Spleen (tissue), 13 donors: ENCODE measurements at places on chromosomes 3 and 15. TPM values are rescaled to one million over a fixed set of nuclear protein-coding genes. Genes with fewer than 3 reads are reported as not detected.

DNA sequence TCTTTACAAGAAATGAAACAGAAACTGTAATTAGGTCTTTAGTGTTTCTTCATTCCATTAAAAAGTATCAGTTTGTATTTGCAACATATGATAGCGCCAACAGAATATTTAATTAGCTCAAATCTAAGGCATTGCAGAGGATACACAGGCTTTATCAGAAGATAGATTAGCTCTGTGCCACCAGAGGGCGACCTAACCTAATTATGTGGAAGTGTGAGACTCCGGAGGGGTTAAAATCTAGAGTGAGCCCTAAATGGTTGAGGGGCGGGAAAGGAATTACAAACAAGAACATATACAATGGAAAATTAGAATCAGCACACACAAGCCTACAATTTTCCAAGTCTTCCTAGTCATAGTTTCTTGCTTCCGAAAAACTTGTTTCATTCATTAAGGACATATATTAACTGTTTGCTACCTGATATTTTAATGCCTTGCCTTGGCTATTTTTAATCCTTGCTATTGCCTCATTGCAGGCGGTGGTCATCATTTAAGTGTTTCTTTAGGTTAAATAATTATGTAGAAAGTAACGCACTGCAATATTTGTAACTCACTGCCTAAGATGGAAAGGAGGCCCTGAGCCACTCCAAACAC lies 18.0 kb upstream of the RYR3 start:
- no peak overlapping the region for H3K27ac ChIP-seq
- no peak for DNase-seq
- H3K36me3 ChIP-seq: no peaks in the 10 kb centered on the region
- no peaks in the 10 kb centered on the region for H3K27me3 ChIP-seq
- H3K4me1 ChIP-seq: no peaks in the 10 kb centered on the region
- H3K4me3 ChIP-seq: no peak overlapping the region

DNA sequence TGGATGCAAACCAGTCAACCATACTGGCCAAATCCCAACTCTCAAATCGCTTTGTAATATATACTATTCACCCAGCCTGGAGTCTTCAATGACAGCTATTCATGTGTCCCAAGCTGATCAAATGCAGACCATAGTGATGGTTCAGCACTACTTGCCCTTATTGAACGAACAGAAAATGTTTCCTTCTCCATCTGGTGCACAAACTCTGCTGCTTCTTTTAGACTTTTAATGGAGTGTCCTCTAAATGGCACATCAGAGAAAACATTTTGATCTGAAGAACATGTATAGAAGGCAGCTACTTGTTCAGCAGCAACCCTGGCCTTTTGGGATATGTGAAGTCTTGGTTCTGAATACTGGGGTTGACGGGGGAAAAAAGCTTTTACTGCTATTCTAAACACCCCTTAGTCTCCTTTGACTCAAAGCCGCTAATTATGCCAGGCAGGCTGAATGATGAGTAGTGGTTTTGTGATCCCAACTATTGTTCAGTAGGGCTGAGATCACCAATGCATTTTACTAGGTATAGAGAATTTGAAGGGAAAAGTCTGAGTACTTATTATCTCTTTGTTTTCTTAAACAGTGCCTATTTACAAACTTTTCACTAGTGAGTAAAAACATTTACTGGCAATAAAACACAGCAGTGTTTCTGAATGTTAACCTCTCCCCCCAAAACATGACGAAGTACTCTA lies 781.2 kb downstream of the ROBO1 start:
- no peak for DNase-seq
- H3K4me3 ChIP-seq: no peak overlapping the region
- no peak overlapping the region for H3K27ac ChIP-seq

DNA sequence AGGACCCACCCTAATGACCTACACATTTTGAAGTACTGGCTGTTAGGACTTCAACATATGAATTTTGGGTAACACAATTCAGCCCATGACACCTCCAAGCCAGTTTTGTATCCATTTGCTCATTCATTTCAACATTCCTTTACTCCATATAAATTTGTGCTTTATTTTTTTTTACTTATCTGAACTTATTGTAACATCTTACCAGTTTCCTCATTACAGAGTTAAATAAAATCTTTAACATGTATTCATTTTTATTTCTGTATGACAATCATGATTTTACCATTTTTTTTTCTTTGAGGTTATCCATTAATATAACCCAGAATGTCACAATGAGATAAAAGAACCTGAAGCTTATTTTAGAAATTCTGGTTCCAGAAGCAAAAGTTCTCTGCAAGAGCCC lies 48.0 kb upstream of the ATP1B3 start:
- H3K27me3 ChIP-seq: no peaks in the 10 kb centered on the region
- H3K4me1 ChIP-seq: no peaks in the 10 kb centered on the region
- H3K27ac ChIP-seq: no peak overlapping the region
- no peaks in the 10 kb centered on the region for H3K36me3 ChIP-seq

DNA sequence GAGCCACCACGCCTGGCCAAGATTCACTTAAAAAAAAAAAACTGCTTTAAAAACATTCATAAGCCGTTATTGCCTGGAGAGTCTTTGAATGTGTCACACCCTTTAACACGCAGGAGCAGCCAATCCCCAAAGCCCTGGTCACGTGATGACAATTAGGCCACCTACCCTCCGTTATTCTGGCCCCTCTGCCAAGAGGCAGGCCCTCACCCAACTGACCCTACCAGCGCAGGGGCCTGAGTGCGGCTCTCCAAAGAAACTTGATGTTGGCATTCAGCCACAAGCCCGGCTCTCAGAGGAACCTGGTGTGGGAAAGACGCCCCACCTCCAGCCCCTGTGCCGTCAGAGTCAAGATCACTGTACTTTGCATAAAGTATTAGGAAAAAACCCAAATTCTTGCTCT lies 11.6 kb upstream of the MUC4 start:
- no peaks in the 10 kb centered on the region for H3K27me3 ChIP-seq
- H3K4me3 ChIP-seq: no peak overlapping the region
- H3K4me1 ChIP-seq: no peaks in the 10 kb centered on the region
- DNase-seq: no peak
- no peaks in the 10 kb centered on the region for H3K36me3 ChIP-seq

DNA sequence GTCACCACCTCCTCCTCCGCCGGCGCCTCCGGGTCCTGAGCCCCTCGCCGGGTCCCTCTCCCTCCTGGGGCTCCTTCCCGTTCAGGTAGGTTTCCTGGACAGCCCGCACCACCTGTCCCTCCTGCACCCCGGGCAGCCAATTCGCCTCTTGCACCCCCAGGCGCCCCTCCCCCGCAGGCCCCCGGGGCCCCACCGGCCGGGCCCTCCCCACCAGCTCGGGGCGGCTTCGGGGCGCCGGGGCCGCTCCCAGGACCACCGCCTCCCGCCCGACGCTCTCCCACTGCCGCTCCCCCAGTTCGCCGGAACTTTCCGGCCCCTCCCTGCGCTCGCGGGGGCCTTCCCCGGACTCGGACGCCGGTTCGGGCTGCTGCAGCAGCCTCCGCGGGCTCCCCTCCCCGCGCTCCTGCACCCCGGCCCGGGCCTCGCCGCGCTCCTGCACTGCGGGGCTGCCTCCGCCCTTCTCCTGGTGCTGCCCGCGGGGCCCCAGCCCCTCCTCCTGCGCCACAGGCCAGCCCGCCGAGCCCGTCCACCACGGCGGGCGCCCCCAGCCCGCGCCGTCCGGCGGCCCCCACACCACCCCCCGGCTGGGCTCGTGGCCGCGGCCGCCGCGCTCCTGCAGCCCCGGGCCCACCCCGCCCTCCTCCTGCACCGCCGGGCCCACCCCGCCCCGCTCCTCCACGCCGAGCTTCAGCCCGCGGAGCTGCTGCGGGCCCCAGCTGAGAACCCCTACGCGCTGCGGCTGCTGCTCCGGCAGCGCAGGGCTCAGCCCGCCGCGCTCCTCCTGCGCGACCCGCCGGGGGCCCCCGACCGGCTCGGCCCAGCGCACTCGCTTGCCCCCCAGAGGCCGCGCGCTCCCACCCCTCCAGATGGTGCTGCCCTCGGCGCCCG lies 587 bp upstream of the TNK2 start:
- H3K36me3 ChIP-seq: no peaks in the 10 kb centered on the region
- peaks cover 55% of the 10 kb centered on the region for H3K4me1 ChIP-seq
- peak overlapping the region; percentile 82 for H3K4me3 ChIP-seq
- peak overlapping the region; percentile 91 for H3K27ac ChIP-seq

TMEM39A gene
- total RNA-seq: 54.2 TPM

DNA sequence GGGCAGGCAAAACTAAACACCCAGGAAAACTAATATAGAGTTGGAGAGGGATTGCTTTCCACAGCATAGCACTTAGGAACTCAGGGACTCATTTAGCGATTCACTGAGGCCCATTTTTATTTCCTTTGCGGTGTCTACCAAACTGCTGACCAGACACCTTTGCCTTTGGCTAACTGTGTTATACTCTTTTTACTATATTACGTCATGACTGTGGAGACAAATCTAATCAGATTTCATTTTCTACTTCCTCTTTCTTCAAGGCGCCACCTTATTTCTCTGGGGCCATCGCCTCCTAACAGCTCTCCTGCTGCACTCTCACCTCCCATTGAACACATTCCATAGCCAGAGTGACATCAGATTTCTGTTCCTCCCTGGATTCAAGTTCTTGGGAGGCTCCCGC lies 215.7 kb upstream of the WNT5A start:
- no peaks in the 10 kb centered on the region for H3K27me3 ChIP-seq
- no peak overlapping the region for H3K4me3 ChIP-seq
- H3K4me1 ChIP-seq: no peaks in the 10 kb centered on the region
- H3K27ac ChIP-seq: no peak overlapping the region
- DNase-seq: no peak

CHRNA7 gene
- 5.5 TPM for total RNA-seq

GRCh38 chr3:124588794-124589193 lies 141.5 kb upstream of the UMPS start:
- H3K27ac ChIP-seq: no peak overlapping the region
- H3K4me3 ChIP-seq: no peak overlapping the region
- peaks cover 8% of the 10 kb centered on the region for H3K4me1 ChIP-seq
- peaks cover 47% of the 10 kb centered on the region for H3K27me3 ChIP-seq

- DNase-seq: no peak
- H3K27me3 ChIP-seq: no peaks in the 10 kb centered on the region
- H3K4me1 ChIP-seq: peaks cover 18% of the 10 kb centered on the region
- no peaks in the 10 kb centered on the region for H3K36me3 ChIP-seq
- H3K4me3 ChIP-seq: no peak overlapping the region
- H3K27ac ChIP-seq: peak overlapping the region; percentile 53
Observed at GRCh38 chr3:171256445-171257250, 203.6 kb downstream of the TNIK start.

DNA sequence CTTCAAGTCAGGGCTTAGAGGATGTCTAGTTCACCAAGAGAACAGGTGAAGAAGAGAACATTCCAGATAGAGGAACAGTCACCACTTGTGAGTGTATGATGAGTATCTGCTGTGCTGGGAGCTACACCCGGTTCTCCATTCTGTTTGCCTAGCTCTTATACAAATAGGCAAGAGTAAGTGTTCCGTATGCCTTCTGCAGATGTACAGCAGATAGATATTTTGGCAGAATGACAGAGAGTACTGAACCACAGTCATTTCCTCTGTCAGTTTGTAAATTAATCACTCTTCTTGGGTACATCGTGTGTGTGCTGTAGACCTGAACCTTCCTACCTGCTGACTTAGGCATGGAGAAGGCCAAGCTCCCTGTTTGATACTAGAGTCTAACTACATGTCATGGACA lies 108.3 kb upstream of the CTDSPL start:
- DNase-seq: no peak
- no peak overlapping the region for H3K4me3 ChIP-seq
- no peaks in the 10 kb centered on the region for H3K27me3 ChIP-seq
- H3K36me3 ChIP-seq: peaks cover 17% of the 10 kb centered on the region
- H3K4me1 ChIP-seq: no peaks in the 10 kb centered on the region
- H3K27ac ChIP-seq: no peak overlapping the region

TMCO5A gene
- total RNA-seq: not detected

DNA sequence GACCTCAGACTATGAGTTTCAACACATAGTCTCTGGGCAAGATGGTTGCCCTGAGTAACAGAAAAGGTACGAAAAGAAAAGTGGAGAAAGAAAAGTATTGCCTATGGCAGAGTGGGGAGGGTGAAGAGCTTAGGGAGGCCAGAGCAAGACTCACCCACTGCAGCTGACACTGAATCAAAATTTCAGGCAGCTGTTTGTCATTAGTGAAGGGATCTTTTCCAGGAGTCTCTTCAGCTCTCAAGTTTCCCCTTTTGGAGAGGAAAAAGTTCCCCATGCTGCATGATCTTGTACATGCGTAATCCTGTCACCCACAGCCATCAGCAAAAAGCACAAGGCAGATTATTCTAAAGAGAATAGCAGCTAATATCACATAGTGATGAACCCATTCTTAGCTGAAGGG lies 616.9 kb upstream of the GBE1 start:
- no peak for DNase-seq
- no peaks in the 10 kb centered on the region for H3K4me1 ChIP-seq
- H3K4me3 ChIP-seq: no peak overlapping the region
- no peaks in the 10 kb centered on the region for H3K27me3 ChIP-seq

GRCh38 chr3:185540695-185541094 lies 11.7 kb downstream of the LIPH start:
- H3K36me3 ChIP-seq: no peaks in the 10 kb centered on the region
- peaks cover 14% of the 10 kb centered on the region for H3K4me1 ChIP-seq
- peak; percentile 12 for DNase-seq
- H3K4me3 ChIP-seq: no peak overlapping the region
- no peaks in the 10 kb centered on the region for H3K27me3 ChIP-seq

PRR20G gene
- not detected for total RNA-seq

GRCh38 chr3:131324923-131325322 lies 56.7 kb upstream of the NUDT16 start:
- no peak overlapping the region for H3K27ac ChIP-seq
- no peaks in the 10 kb centered on the region for H3K27me3 ChIP-seq
- no peak overlapping the region for H3K4me3 ChIP-seq
- no peaks in the 10 kb centered on the region for H3K36me3 ChIP-seq
- H3K4me1 ChIP-seq: no peaks in the 10 kb centered on the region
- no peak for DNase-seq

GRCh38 chr3:65004306-65004705 lies 316.5 kb upstream of the ADAMTS9 start:
- no peaks in the 10 kb centered on the region for H3K36me3 ChIP-seq
- no peaks in the 10 kb centered on the region for H3K4me1 ChIP-seq
- no peak overlapping the region for H3K27ac ChIP-seq
- DNase-seq: no peak
- H3K4me3 ChIP-seq: no peak overlapping the region
- no peaks in the 10 kb centered on the region for H3K27me3 ChIP-seq

CPNE9 gene
- not detected for total RNA-seq

SATB1 gene
- total RNA-seq: 57.2 TPM

- H3K27ac ChIP-seq: no peak overlapping the region
- no peaks in the 10 kb centered on the region for H3K36me3 ChIP-seq
- DNase-seq: no peak
- no peaks in the 10 kb centered on the region for H3K4me1 ChIP-seq
- no peak overlapping the region for H3K4me3 ChIP-seq
- H3K27me3 ChIP-seq: no peaks in the 10 kb centered on the region
Observed at GRCh38 chr3:72746430-72747411, 101.5 kb downstream of the SHQ1 start.

NCKIPSD gene
- total RNA-seq: 33.9 TPM

GRCh38 chr3:118618247-118619040 lies 416.2 kb downstream of the IGSF11 start:
- H3K27ac ChIP-seq: no peak overlapping the region
- no peaks in the 10 kb centered on the region for H3K4me1 ChIP-seq
- H3K4me3 ChIP-seq: no peak overlapping the region
- no peak for DNase-seq
